NCI-H2171 (cell line): ENCODE measurements at places on chromosomes 12 and 14.

DNA sequence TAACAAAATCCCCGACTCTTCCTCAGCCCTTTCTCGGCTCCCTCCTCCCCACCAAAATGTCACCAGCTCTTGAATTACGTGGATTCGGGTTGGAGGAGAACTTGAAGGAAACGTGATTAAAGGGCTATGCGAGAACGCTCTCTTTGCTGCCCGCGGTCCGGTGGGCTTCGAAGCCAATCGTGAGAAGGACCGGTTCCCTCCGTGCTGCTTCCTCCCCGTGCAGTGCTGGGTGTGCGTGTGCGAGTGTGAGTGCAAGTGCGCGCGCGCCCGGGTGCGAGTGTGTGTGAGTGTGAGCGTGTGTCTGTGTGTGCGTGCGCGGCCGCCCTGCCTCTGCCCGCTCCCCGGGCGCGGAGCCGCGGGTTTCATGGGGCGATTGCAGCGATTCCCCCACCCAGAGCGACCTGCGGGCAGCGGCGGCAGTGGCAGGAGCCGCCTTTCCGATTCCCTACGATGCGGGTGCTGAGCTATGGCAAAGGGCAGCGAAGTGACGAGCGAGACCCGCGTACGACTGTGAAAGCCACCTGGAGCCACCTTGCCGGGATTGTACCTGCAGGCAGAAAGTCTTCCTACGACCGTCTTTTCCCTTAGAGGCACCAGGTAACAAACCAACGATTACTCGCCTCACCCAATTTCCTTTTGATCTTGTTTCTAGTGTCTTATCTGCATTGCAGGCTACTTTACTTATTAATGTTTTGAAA is 1.4 kb downstream of the LRFN5 start:
- DNase-seq = peak; percentile 42

DNA sequence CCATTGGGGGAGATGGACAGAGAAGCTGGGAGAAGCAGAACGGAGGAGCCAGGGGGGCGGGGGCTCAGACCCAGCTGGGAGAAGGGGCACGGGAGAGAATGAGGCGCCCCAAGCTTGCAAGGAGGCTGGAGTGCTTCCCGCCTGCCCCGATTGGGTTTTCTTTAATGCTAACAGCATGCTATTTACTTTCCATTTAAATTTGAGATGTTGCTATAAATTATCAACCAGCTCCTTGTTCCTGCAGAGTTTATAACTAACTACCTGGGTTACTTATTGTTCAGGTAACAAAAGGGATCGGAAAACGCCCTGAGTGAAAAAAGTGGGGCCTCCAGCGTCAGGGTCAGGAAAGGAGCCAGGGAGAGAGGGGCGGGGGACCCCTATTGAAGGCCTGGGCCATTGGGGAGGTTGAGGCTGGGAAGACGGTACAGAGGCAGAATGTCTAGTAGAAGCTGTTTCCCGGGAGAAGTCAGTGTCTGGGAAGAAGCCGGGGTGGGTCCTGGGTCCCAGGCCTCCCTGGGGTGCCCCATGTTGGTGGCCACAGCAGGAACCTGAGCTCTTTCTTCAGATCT is 2.5 kb downstream of the HNF1A start:
- DNase-seq = no peak

DNA sequence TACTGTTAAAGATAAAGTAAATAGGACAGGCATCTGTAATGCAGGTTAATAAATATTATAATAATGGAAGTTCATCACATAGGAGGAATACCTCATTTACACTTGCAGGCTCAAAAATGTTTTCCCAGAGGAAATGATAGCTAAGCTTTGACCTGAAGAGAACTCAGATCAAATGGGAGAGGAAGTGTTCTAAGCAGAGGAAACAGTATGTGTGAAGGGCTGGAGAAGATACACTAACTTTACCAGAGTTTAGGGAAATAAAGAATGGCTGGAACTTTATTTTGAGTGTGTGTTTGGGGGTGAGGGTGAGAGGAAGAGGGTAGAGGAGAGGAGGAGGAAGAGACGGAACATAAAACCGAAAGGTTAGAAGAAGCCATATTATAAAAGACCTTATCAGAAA is 34.0 kb upstream of the AP4S1 start:
- DNase-seq = no peak

- DNase-seq = peak; percentile 56
These were observed 104.2 kb upstream of the ABCD2 start for GRCh38 chr12:39723831-39724230.

DNA sequence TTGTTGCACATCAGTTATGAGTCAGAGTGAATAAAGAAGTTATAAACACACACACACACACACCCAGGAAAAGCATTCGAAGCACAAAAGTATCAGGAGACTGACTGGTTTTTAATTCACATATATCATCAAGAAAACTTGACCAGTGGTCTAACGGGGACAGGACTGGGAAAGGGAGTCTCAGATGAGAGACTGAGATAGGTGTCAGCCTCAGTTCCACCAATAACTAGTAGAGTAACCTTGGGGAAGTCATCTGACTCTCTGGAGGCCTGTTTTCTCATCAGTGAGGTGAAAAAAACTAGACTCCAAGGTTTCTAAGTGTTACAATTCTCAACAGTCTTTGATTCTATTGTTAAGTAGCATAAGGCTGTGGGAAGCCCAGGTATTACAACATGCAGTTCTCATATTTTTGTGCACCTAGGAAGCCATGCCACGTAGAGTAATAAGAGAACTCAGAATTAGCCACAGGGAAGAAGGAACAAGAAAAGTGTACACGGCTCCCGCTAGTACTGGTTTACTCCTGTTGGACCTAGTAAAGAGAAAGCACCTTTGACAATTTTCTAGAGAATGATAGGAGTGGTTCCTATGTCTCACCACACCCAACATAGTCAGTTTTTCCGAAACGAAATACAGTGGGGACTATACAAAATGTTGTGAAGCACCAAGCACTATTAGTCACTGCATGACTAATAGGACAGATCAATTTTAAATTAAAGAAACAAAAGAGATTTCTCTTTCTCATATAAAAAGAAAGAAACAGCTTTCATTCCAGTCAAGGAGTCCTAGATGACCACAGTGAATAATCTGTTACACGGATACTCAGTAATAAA is 5.0 kb downstream of the PPTC7 start:
- DNase-seq = no peak

GRCh38 chr12:109719123-109720022 is 5.7 kb downstream of the FAM222A start:
- DNase-seq = no peak

DNA sequence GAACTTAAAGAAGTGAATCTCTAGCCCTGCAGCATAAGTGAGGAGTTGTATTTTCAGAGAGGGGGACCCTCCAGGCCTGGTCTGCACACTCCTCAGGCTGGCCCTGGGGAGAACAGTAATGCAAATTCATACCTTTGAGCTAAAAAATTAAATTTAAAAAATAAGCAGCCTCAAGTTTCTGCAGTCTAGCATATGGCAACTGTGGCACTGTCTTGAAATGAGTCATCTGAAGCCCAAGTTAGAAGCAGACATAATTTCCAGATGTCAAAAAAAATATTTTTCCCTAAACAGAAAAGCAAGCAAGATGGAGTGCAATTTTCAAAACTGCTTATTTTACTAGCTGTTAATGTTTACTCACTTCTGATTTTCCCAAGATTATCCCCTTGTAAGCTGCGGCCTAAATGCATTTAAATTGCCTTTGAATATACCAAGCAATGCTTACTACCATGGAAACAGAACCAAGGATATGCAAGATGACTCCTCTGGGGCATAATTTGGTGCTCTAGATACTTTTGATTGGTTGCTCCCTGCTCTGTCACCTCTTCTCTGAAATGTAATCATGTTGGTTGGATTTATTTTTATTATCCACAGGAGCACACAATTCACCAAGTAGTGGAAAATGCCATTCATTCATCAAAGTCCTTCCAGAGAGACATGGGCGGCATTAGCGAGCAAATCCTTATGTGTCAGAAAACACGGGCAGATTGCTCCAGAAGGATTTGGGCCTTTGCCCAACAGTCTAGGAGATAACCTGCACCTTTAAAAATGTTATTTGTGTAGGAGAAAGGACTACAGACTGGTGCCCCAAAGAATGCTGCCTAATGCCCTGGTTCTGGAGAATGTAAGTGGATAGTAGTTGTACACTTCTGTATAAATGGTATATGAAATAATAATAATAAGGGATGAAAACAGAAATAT is 25.0 kb upstream of the DHRS7 start:
- no peak for DNase-seq

- DNase-seq = no peak
These were observed 472.0 kb downstream of the TMTC2 start for GRCh38 chr12:83158613-83159207.

- DNase-seq = no peak
These were observed 660.4 kb upstream of the TMEM132C start for GRCh38 chr12:127606476-127607015.

- no peak for DNase-seq
These were observed 55.5 kb downstream of the PPM1A start for GRCh38 chr14:60304509-60304908.

GRCh38 chr12:105109465-105110212 is 2.1 kb downstream of the WASHC4 start:
- DNase-seq = no peak

DNA sequence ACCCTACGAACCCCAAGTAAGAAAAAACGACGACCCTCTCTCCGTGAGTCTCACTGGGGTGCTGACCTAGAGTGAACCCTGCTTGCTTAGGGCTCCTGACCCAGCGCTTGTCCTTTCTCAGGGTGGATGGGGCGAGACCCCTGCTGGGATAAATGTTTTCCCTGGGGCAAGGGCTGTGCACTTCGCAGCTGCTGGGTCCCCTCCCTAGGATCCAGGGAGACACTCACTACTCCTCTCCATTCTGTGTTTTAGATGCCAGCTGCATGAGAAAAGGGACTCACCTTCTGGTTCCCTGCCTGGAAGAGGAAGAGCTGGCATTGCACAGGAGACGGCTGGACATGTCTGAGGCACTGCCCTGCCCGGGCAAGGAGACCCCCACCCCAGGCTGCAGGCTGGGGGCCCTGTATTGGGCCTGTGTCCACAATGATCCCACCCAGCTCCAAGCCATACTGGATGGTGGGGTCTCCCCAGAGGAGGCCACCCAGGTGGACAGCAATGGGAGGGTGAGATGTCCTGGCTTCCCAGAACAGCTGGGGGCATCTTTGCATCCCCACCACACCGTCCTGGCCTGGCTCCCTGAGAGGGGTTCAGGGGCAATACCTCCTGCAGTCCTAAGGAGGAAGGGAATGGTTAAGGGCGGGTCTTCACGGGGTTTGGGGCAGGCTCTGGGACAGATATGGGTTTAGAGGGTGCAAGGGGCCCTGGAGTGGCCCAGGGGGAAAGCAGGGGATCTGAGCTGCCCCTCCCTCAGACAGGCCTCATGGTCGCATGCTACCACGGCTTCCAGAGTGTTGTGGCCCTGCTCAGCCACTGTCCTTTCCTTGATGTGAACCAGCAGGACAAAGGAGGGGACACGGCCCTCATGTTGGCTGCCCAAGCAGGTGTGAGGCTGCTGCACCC is 663 bp downstream of the ANKRD33 start:
- DNase-seq = no peak

DNA sequence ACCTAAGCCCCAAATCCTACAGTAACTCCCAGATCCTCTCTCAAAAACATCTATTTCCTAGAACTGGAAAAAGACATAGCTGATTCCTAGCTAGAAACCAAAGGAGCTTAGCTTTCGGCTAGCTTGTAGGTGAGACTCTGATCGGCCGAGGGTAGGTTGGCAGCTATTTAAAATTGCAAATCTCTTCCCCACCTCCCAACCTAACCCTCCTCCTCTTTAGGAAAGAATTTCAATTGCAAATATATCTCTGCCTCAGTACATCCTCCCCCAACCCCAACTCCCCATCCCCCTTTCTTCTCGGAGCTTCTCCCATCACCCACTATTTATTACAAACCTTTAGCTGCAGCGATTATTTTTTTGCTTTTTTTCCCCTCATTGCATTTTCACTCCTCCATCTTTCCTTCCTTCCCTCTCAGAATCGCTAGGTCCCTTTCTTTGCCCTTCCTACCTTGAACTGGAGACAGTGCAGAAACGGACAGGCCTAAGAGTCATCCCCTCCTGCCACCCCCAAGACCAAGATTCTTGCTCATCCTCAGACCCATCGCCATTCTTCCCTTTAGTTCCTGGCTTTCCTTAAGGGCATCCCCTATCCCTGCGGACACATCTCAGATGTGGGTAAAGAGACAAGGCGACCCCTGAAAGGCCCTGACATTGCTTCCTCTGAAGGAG is 13.4 kb downstream of the ZFHX2 start:
- DNase-seq = no peak

DNA sequence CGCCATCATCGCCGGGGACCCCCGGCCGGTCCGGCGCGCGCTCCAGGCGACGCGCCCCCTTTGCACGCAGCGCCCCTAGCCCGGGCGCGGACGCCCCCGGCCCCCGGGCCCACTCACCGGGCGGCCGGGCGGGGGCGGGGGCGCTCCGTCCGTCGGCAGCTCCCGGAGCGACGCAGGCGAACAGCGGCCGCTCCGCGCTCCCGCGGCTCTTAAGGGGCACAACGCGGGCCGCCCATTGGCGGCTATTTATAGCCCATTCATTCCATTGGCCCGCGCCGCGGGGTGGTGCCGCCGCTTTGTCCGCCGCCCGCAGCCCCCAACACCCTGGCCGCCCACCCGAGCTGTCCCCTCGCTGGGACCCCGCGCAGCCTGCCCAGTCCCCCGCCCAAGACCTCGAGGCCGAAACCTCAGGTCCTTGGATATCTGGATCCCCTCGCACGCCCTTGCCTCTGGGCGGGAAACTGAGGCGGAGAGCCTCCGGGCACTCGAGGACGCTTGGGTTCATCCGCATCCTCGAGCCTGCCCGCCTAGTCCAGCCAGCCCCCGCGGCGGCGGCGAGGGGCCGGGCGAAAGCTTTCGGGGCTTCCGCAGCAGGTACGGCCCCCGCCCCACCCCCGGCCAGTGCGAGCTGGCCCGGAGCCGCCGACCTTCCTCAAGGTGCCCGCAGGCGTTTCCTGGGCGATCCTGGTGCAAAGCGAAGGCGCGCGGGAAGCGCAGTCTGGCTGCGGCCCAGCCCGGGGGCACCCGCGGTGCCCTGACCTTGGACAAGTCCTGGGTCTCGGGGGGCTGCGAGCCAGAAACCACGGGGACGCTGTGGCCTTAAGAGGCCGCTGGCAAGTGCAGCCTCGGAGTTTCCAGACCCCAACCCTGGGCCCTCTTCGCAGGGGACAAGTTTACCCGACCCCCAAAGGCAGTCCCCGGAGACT is at the start of gene CKB:
CKB (minus strand) TSS at position 182 of the 926 bp plus-strand sequence. CDS start 337 bp downstream, outside the sequence.
- DNase-seq = peak; percentile 87
